HL-60 (cell line): ENCODE measurements at places on chromosomes 7 and 10.

DNA sequence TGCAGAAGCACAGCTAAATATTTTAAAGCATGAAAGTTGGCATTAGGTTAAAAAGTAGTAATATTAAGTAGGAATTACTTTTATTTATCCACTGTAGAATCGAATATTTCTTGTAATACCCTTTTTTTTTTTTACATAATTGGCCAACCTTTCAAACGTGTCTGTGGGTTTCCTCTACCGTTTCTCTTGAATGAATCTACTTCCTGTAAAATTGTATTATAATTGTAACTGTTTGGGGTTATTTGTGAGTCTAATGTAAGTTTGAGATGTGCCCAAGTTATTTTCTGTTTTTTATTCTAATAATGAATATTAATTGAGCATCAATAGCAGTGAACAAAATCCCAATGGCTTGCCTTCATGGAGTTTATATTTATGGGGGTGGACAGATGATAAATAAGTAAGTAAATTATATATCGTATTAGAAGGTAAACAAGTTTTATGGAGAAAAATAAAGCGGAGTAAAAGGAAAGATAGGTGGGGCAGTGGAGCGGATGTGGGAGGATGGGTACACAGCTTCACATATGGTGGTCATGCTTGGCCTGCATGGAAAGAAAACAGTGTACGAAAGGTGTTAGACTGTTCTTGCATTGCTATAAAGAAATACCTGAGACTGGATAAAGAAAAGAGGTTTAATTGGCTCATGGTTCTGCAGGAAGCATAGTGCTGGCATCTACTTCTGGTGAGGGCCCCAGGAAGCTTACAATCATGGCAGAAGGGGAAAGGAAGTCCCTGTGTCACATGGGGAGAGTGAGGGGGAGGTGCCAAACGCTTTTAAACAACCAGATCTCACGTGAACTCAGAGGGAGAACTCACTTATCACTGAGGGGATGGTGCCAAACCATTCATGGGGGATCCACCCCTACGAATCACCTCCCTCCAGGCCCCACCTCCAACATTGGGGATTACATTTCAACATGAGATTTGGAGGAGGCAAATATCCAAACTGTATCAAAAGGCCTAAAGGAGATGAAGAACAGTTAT lies 5.4 kb downstream of the TSPAN13 start:
- no peak for DNase-seq

DNA sequence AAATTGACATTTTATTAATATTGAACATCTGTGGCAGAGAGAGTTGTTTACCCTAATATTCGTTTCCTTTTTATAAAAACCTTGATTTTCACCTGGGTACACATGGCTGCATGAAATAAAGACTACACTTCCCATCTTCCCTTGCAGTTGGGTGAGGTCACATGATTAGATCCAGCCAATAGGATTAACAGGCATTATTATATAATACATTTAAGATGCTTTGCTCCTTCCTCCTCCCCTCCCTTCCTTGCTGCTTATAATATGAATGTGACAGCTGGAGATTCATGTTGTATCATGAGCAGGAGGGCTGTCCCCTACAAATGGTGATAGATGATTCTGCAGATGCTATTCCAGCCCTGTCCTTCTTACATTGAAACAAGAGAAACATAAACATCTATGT lies 146.6 kb downstream of the SH2D4B start:
- DNase-seq, result peak; percentile 12

GRCh38 chr10:107666214-107666613 lies 501.7 kb upstream of the SORCS1 start:
- DNase-seq, result no peak

DNA sequence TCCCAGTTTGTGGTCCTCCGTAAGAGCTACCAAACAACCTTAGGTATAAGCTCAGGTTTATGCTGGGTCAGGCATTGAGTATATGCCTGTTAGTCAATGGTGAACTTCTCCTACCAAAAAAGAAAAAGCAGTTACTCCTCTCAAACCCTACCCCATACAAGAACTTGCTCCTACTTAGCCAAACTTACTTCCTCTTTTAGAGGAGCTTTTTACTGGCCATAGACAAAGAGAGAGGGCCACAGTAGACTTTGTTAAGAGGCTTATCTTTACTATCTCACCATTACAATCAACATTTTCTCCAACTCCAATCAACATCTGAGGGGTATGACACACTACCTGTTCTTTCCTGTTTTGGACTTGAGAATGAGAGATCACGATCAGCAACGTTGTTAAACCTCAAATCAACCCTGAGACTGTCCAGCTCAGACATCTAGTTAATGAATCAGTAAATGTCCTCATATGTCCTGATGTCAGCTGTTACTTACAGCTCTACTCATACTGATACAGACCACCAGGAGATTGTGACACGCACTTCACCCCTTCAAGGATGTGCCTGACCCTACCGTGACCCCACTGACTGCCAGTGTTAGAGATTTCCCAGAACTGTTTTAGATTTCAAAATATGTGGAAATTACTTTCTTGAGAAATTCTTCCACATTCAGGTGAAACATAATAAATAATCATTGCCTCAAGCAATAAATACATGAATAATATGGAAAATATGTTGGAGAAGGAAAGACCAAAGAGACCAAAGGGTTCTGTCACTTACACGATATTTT lies 18.4 kb upstream of the CCDC71L start:
- DNase-seq, result peak; percentile 20

DNA sequence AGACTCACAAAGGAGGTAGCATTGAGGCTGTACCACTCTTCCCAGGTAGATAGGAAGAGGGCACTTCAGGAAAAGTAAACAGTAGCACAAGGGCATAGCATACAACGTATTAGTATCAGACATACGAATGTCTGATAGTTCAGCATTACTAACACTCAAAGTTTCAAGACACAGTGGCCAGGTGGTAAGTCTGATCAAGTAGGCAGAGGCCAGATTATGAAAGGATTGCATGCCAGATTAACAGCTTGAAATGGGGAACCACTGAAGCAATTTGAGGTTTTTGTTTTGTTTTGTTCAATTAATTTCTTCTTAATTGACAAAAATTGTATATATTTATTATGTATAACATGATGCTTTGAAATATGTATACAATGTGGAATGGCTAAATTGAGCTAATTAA lies 45.7 kb upstream of the IL6 start:
- no peak for DNase-seq

DNA sequence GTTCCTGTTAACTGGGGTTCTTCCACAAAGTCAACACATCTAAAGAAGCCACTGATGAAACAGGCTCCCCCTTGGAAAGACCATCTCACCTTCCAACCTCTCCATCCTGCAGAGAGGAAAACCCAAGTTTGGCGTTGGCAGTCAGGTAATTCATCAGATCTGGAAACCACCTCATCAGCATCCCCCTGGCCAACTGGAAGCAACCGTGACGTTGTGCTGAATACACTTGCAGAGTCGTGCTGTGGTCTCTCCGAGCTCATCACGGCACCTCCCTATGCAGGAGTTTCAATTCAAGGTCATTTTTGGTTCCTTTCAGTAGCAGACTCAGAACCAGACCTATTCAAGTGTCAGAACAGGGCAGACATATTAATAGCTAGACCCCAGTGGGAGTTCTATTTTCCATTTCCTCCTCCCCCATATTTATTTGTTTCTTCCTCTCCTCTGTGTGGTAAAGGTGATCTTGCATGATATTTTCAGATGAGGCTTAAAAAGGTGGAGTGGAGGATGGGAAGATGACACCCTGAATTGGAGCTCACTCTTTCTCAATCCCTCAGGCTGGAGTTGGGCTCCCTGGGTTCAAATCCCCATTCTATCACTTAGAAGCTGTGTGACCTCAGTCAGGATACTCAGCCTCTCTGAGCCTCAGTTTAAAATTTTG lies 149.1 kb upstream of the ADO start:
- DNase-seq, result no peak

DNA sequence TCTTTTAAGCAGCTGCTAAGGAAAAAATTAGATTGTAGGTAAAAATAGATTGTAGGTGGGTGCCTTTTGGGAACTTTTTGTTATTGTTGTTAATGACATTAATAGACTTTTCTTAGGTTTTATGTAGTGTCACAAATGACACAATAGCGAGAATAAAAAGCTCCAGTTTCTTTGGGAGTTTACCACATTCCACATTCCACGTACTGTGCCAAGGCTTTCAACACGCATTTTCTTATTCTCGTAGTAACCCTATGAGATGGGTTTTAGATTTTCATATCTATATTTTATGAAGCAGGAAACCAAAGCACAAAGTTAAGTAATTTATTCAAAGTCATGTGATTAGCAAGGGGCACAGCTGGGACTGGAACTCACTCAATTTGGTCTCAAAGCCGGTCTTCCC lies 103.8 kb downstream of the XRCC2 start:
- no peak for DNase-seq

GRCh38 chr7:112286250-112287086 lies 80.0 kb downstream of the ZNF277 start:
- no peak for DNase-seq

DNA sequence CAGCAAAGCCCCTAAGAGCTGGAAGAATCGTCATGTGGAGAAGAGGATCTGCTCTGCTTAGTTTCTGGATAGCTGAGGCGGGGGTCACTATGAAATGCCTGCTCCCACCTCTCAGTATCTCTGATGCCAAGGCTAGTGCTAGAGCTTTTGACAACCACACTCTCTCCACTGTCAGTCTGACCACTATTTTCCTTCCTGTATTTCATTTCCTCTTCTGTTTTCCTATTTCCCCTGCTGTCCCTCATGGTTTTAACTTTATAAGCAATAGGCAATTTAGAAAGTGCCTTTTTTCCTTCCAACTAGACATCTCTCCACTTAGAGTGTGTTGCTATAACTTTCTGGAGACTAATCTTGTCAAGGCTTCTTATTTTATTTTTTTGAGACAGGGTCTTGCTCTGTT lies 23.6 kb downstream of the C7orf57 start:
- no peak for DNase-seq

DNA sequence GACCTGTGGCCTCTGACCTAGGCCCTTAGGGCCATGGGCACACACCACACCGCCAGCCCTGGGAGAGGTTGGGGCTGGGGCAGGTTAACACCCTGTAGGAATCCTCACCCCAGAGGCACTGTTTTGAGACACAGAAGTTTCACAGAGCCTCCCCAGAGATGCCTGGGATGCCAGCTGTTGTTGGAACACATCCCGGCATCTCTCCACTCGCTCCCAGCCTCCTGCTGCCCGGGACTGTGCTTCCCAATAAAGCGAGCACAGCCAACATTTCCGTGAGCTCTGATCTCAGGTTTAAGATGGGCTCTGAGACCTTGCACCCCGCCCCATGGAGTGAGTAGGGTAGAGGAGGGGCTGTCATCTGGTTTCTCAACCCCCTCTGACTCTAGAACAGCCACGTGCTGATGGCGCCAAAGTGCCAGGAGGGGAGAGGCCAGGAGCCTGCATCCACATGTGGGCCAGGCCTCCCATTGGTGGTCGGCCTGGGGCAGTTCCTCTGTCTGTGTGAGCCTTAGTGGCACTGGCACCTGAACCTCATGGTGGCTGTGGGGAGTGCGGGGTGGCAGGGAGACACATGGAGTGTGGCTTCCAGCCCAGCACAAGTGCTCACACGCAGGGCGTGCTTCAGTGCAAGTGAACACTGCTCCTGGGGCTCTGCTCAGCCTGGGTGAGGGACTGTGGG lies 54.7 kb downstream of the RASGEF1A start:
- DNase-seq, result no peak

- DNase-seq, result no peak
These were observed 548.5 kb downstream of the MAGI2 start for GRCh38 chr7:78904983-78905382.

- DNase-seq, result no peak
These were observed 50.5 kb downstream of the STK32C start for GRCh38 chr10:132257271-132257670.

DNA sequence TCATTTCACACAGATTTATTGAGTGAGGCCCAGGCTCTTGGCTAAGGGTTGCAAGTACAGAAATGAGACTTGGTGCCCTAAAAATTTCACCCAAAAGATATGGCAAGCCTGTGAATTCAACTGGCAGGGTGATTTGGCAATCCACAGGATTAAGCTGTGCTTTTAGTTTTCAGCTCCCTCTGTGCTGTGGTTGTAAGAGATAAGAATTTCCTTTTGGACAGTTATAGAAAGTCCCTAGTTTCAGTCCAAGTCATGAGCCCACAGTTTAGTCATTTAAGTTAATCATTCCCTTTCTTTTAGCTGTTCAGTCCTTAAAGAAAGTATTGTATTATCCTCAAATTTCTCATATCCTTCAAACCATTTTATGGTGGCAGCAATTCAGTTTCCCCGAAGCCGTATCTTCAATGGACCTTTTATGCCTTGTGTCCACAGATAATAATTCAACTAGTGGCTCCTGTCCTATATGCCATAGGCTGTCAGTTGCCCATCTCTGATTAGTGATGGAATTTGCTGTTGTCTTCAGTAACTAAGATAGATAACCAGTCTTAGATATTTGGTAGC lies 73.4 kb upstream of the NAMPT start:
- DNase-seq, result no peak

- no peak for DNase-seq
These were observed 10.8 kb downstream of the NEURL1 start for GRCh38 chr10:103504181-103504783.

DNA sequence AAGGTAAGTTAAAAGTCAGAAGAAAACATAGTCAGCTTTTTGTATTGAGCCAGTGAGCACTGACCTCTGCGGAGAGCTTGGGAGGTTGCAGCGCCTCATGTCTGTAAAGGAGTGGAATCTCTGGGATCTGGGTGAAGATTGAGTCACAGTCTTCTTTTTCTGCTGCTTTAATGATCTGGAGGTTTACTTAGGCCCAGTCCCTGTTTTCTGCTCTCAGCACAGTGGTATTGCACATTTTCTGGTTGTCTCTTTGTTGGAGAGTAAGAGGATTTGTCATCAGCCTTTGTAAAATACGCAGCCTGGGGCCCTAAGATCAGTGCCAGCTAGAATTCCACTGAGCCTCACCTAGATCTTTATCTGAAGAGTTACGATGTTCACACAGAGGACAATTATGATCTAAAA lies 58.3 kb upstream of the GJD4 start:
- DNase-seq, result no peak

GRCh38 chr7:54992871-54993475 lies 25.8 kb upstream of the EGFR start:
- DNase-seq, result no peak

GRCh38 chr10:75978213-75978612 lies 546.8 kb downstream of the LRMDA start:
- no peak for DNase-seq

GRCh38 chr10:110360857-110361474 lies 56.2 kb upstream of the SMNDC1 start:
- DNase-seq, result no peak

GRCh38 chr7:71325151-71325550 lies 193.2 kb downstream of the GALNT17 start:
- no peak for DNase-seq

DNA sequence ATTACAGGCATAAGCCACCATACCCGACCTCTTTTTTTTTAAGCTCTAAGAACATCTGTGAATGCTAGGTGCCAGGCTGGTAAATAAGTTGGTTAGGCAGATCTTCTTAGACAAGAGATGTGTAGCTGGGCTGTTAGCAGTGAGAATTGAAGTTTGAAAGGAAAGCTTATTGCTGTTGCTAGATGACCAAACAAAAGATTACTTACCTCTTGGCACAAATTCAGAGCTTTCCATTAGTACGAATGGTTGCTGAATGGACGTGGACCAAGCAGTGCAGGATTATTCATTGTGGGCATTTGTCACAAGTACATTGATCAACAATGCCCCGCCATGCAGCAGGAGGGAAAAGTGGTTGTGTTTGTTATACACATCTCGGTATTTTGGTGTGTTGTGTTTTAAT lies 131.2 kb downstream of the GFRA1 start:
- DNase-seq, result no peak
